ENCODE measurements at places on chromosomes 2 and 18.

DNA sequence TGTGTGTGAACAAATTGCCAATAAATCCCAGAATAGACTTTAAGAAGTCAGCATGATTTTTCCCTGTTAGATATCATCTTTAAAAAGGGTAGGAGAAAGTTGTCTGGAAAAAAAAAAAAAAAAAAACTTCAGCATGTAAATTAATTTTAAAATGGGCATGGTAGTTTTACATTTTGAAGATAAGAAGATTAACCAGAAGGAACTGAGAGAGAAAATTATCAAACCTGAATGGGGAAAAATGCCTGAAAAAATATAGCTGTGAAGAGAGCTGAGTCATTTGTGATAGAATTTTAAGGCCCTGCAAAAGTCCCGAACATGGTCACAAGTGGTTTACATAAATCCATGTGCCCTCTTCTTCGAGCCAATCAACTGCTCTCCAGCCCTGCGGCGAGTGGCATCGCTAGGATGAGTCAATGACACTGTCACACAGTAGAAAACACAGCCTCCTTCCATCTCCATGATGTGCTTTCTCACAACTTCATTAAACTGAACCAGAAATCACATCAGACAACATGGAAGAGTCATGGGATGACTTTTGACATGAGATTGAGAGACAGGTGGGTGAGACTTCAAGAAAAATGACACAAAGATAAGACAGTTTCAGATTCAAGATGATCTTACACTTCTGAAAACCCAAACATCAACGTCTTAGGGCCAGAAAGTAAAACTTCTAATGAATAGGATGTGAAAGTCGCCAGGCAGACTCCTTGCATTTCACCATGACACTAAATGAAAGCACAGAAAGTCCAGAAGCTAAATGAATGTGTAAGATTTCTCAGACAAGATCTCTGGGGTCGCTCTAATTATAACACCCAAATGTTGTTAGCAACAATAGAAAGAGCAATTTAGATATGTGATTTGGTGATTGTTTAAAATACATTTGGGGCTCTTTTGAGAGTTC, 273.0 kb upstream of the ID2 start:
- DNase-seq, result no peak

DNA sequence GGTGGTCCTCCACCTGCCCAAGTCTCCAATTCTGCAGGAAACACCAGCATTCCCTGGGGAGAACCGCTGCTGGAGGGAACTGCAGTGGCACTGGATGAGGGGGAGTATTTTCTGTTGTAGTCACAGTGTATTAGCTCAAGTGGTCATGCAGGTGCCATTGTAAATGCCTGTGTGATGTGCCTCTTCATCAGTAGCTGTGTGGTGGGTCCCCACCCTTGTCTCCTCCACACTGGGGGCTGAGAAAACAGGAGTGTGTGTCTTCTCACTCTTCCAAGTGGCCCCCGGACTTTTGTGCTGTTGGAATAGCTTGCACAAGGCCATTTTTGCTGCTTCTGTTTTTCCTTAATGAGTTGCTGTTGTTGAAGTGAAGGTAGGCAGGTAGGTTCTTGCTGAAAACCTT, 8.7 kb downstream of the NCK2 start:
- DNase-seq, result no peak

- no peak for DNase-seq
These were observed 65.1 kb downstream of the CERS6 start for GRCh38 chr2:168521053-168521741.

GRCh38 chr2:146189541-146189940, 1655.3 kb upstream of the ACVR2A start:
- DNase-seq, result no peak

GRCh38 chr2:129730979-129731378, 248.5 kb upstream of the RAB6C start:
- no peak for DNase-seq

DNA sequence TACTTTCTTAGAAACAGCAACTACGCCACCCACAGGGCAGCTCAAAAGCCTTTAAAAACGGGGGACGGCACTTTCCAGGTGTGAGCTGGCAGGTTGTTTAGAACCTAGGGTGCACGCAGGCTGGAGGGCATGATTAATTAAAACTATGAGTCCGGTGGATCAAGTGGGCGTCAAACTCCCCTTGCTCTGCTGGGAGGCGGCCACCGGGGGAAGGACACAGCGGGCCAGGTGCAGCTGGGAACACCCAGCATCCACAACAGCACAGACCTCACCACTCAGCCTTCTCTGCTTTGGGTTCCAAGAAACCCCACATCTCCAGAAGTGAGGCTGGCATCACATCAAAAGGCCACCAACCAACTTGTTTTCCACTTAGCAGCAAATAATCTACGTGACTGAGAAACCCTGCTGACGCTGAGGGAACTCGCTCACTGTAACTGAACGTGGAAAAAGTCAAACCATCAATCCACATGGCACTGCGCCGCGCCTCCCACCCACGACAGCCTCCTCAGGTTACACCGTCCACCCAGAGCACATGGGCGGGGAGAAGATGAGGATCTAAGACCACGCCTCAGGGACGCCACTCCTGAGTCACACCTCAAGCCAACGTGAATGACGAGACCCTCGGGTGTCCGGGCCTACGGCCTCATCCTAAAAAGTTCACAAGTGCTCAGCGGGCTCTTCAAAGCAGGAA, 118.2 kb downstream of the ZNF516 start:
- no peak for DNase-seq

GRCh38 chr2:151056870-151057269, 204.8 kb downstream of the RBM43 start:
- DNase-seq, result no peak

GRCh38 chr2:20176760-20177159, 48.2 kb downstream of the SDC1 start:
- no peak for DNase-seq

DNA sequence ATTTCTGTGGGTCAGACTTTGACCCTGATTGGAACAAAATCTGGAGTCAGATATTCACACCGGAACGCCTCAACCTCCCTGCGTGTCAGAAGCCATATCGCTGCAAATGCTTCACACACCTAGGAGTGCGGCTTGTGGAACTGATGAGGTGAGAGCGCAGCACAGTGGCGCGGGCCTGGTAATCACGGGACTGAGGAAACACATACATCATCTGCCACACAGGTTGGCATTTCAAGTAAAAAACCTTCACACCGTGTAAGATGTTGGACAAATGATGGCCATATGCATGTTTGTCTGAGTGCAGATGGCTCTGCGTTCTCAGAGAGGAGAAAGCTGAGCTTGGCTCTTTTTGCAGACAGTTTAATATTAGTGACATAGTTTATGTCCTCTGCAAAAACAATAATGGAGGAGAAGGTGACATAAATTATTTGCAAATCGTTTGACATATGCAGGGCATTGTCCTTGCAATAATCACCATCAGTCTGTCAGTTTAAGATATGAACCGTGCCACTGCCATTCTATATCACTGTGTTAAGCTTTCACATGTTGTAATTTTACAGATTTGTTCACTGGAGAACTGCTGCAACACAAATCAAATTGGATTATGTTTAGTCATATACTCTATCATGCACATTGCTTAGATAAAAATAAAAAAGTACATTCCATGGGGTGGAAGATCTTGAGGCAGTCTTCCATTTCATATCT, 101.4 kb downstream of the MTX2 start:
- no peak for DNase-seq

GRCh38 chr2:85549826-85550225, 10.9 kb downstream of the MAT2A start:
- no peak for DNase-seq

GRCh38 chr18:26487437-26487836, 60.9 kb downstream of the KCTD1 start:
- DNase-seq, result no peak

DNA sequence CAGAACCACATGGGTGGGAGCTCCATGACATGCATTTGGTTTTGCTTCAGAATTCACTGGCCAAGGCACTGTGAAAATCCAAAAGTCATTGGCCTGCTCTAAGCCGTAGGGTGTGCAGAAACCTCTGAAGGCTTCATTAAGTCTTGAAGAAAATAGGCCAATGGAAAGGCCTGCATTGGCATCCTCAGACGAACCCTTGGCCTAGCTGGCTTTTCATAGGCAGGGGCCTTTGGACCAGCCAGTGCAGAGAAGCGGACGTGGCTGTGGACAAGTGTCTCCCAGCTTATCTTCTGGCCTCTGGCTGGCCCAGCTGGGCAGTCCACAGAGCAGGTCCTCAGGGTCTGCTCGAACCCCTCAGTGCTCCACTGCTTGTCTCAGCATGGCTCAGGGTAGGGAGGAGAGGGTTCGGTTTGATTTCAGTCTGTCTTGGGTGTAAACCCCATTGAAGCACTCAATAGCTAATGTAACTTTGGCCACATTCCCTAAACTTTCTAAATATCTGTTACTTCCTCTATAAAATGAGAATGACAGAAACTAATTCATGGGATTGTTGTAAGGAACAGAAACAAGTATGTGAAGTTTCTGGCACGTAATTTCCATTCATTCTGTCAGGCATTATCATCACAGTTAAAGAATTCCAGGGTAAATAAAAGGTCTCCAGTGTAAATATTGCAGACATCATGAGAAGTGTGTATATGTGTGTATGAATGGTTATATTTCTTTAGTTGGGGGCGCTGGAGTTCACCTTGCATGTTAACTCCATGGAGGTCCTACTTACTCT, 125.5 kb downstream of the TFCP2L1 start:
- no peak for DNase-seq

DNA sequence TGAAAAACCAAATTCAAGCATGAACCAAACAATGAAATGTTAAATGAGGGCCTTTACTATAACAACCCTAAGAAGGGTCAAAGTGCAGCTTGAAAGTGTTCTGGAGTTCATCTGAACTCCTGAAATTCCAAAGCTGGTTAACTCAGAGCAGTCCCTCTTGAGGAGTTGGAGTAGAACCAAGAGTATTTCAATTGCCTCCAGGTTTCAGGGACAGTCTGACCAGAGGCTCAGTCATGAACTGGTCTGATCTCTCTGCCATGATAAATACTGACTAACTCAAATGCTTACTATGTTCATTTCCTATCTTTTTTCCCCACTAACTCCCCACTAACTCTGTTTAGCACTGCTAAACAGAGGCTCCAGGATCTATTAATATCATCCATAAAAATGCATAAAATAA, 2.7 kb downstream of the STARD7 start:
- DNase-seq, result no peak

DNA sequence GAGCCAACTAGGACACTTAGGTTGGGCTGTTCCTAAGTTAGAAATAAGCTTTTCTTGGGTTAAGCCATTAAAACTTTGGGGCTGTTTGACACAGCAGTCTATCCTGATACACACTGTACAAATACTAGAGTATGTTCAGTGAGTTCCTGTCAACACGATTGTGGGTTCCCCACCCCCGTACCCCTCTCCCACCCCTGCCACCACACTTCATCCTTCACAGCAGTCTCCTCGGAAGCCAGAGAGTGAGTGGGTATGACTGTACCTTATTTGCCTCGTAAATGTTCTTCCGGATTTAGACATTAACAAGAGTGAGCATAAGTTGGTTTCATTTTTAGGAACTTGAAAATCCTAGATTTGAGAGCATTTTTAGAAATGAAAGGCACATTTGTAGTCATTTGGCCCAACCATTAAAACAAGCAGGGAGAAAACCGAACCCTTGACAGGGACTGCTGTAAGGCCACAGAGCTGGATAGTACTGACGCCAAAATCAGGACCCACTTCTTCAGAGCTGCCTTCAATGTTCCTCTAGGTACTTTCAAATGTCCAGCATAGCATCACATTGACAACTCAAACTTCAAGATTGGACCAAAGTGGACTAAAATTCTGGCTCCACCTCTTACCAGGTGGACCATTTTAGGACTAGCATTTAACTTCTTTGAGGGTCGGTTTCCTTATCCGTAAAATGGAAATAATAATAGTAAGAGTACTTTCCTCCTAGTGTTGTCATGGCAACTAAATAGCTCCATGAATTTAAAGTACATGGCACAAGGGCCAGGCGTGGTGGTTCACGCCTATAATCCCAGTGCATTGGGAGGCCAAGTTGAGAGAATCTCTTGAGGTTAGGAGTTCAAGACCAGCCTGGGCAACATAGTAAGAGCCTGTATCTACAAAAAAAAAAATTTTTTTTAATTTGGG, 166.3 kb upstream of the SERTAD2 start:
- no peak for DNase-seq

GRCh38 chr18:76451396-76452331, 43.4 kb downstream of the ZNF516 start:
- DNase-seq, result no peak

DNA sequence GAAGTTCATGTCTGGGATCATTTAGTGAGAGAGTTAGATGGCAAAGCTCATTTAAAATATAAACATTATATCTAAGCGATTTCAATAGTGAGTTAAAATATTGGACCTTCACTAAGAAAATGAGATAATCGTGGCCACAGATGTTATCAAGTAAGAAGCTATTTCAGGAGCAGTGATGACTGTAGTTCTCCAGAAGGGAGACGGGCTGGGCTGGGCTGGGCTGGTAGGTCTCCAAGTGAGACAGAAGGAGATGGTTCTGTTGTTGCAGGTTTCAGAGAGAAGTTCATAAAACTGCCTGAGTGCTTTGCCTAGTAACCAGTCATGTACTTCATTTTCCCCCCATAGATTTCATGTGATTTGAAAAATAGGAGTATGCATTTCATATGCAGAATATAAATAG, 130.1 kb upstream of the DAPL1 start:
- DNase-seq, result no peak

DNA sequence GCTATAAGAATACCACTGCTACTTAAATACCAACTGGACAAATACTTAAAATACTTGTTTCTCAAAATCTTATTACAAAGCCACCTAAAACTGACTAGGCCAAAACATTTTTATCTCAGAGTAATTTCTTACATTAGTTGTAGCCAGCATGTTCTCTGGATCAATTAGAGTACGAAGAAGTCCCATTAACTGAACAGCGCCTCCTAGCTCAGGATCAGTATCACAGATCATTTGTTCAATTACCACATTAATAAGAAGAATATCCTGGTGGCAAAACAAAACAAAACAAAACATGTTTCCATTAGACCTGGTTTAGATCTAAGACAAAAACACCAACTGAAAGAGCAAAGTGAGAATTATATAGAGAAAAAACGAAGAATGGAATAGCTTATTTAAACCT, 36.0 kb downstream of the PPP4R3B start:
- DNase-seq, result no peak

GRCh38 chr2:172986040-172986439, 89.6 kb upstream of the MAP3K20 start:
- DNase-seq, result no peak

GRCh38 chr2:196941398-196942078, 15.0 kb upstream of the PGAP1 start:
- no peak for DNase-seq

GRCh38 chr2:84674586-84674985, 158.3 kb downstream of the DNAH6 start:
- no peak for DNase-seq

GRCh38 chr2:217101972-217102371, 242.1 kb upstream of the TNP1 start:
- DNase-seq, result no peak

DNA sequence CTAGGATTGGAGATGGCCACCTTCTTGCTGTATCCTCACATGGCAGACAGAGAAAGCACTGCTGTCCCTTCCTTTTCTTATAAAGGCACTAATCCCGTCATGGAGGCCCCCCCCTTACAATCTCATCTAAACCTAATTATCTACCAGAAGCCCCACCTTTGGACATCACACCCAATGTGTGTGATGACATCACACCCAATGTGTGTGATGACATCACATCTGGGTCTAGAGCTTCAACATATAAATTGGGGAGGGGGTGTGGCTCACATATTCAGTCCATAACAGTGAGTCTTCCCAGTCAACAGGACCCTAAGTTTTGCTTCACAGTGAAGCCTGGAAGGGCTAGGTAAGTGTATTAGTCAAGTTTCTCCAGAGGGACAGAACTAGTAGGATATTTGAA, 213.1 kb downstream of the NYAP2 start:
- no peak for DNase-seq

GRCh38 chr2:181041661-181042060, 61.3 kb downstream of the UBE2E3 start:
- DNase-seq, result no peak

GRCh38 chr2:146271131-146271831, 1573.5 kb upstream of the ACVR2A start:
- no peak for DNase-seq

Measured in T1000 (cell line).